IPS DF 6.9 (cell line): ENCODE measurements at places on chromosomes 1 and 21.

GRCh38 chr1:114336360-114336759 lies 174.6 kb downstream of the TRIM33 start:
- no peak for DNase-seq

- DNase-seq = no peak
Measured at GRCh38 chr1:81760477-81761097, 40.1 kb upstream of the ADGRL2 start.

- DNase-seq = no peak
Measured at GRCh38 chr1:227744668-227745067, 9.4 kb downstream of the SNAP47 start.

- DNase-seq = no peak
Measured at GRCh38 chr1:4638345-4638729, 16.1 kb upstream of the AJAP1 start.

GRCh38 chr1:3319874-3320245 lies 134.6 kb upstream of the ARHGEF16 start:
- peak; percentile 22 for DNase-seq

GRCh38 chr1:247576514-247576913 lies 11.6 kb upstream of the OR2G2 start:
- no peak for DNase-seq

GRCh38 chr1:87329526-87330056 lies 911 bp downstream of the LMO4 start:
- DNase-seq = no peak

DNA sequence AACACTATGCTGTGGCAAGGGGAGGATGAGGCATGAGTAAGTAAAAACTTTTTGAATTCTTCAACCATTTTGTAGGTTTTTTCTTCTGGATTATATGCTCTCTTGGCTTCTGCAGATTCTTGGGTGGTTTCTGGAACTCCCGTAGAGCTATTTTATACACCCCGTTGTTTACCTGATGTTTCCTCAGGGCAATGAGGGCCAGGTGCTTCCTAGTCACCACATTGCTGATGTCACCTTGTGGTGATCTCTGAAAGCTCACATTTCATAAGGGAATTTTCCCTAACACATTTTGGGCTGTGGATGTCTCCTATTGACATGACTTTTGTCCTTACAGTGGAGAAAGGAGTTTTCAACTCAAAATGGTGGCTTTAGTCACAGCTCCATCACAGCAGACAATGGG lies 356.6 kb downstream of the PLA2G4A start:
- no peak for DNase-seq

DNA sequence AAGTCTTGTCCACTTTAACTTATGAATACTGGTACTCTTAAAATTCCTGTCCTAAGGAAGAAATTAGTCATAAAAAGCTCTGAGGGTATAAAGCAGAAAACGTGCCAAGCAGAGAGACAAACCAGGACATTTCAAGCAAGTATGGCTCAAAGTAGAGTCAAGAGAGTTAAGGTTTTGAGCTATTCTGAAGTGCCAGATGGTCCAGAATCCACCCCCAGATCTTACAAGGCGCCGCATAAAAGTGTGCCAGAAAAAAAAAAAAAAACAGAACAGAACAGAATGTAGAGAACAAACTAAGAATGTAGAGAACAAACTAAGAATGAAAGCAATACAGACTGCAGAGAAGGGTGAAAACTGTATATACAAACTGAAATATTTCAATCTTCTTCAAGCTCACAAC lies 12.5 kb downstream of the EPS15 start:
- no peak for DNase-seq

DNA sequence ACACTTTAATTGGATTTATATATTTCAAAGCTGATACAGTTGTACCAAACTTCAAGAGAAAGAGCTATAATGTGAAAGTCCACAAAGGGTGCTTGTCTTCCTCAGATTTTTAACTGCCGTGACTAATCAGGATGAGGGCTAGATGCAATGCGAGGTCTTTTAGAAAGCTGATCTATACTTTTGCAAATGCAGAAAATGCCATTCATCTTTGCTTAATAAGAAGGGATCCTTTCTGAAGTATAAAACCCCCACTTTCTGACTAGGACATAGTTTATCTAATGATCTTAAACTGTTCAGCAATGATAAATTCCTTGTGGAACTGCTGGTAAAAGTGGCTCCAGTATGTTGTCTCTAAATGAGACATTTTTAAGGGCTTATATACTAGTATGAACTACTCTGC lies 102.7 kb upstream of the NGF start:
- DNase-seq = no peak

DNA sequence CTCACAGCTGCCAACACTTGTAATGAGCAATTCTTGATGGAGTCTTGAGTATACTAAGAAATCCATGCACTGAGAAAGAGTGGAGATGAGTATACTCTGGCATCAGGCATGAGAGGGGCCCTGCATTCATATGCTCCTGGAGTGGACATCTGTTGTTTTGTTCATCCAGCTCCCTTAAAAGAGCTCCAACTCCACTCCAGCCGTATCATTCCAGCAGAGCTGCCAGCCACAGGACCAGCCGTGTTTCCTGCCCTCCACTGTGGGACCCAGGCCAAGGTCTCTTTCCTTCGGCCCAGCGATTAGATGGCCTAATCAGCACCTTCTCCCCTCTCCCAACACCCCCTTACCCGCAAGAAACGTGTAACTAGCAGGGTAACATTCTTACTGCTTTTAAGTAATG lies 144.5 kb downstream of the OMA1 start:
- no peak for DNase-seq

- DNase-seq = no peak
Measured at GRCh38 chr1:194485432-194485831, 1299.0 kb upstream of the B3GALT2 start.

GRCh38 chr1:201153474-201154388 lies 543 bp downstream of the TMEM9 start:
- no peak for DNase-seq

- DNase-seq = no peak
Measured at GRCh38 chr1:208855403-208855802, 611.2 kb upstream of the PLXNA2 start.

DNA sequence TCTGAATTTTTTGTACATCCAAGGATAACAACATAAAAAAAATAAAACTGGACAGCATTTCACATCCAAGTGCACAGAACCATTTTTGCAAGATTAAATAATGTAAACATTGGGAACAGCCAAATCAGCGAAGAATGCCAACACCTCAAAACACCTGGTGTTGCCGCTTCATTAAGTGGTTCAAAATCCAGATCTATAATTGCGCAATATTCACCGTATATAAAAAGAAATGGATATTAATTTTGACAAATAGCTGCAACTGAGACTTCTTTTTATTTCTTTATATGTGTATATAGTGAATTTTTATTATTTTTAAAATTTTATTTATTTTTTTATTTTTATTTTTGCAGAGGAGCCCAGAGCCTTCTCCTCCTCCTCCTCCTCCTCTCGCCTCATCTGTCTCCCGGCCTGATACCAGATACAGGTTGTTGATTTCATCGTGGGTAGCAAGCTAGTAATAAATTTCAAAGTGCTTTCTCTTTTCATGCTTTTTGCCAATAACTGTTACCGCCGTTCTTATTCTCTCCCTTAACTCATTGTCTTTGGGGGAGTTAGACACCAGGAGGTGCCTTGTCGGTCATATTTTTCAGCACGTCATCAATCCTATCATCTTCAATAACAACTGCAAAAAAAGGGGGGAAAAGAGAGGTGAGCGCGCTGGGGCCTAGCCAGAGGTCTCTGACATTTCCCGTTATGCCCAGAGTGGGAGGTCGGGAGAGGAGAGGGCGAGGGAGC lies 2.7 kb downstream of the CAMK2N1 start:
- no peak for DNase-seq

DNA sequence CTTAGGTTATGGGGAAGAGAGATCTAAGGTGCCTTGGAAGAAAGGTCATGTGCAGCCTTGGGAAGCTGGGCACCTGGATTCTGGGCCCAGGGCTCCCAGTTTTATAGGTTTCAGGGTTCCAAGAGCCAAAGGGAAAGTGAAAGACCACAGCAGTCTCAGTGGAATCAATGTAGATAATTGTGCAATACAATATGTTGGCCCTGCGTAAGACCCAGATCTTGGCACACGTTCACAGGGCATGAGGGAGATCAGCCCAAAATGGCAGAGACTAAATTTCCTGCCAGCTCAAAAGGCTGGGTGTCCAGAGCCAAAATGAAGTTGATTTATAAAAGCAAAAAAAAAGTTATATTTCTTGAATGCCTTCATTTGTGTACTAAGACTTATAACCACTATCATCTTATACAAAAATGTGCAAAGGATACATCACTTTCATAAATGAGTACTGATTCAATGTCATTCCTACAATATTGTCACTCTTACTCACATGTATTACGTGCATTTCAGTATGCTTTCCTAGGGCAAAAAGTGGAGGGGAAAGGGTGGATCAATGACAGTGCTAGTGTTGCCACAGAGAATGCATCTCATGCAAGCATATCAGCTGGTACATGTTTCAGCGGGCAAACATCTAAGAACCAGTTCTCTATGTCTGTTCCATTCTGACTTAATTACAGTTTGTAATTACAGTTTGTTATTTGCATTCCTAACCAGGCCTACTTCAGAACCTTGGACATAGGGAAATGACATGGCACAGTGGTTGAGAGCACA lies 22.5 kb upstream of the NPL start:
- DNase-seq = no peak

DNA sequence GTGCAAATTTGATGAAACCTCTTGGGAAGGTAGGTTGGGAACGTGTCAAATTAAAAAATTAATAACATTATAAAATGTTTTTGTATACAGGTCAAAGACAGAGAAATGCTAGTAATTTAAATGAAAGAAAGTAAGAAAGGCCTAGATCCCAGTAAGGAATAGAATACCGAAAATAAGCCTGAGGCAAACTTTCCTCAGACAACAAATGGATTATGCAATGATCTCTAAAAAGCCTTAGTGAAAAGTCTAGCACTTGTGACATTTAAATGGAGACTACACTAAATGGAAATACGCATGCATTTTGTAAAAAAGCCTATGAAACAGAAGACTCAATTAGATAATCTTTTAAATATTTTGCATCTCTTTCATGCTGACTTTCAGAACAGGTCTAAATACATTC lies 138.5 kb upstream of the ZNHIT6 start:
- DNase-seq = no peak

DNA sequence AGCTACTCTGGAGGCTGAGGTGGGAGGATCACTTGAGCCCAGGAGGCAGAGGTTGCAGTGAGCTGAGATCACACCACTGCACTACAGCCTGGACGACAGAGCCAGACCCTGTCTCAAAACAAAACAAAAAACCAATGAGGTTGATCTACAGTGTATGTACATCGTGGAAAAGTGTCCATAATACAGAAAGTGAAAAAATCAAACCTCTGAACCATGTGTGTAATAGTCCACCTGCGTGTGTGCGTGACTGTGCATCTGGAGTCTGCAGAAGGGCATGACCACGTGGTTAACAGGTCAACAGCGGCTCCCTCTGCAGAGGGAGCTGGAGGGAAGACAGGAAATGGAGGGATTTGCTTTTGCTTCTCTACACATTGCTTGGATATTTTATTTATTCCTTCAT lies 32.4 kb upstream of the ENO1 start:
- no peak for DNase-seq

DNA sequence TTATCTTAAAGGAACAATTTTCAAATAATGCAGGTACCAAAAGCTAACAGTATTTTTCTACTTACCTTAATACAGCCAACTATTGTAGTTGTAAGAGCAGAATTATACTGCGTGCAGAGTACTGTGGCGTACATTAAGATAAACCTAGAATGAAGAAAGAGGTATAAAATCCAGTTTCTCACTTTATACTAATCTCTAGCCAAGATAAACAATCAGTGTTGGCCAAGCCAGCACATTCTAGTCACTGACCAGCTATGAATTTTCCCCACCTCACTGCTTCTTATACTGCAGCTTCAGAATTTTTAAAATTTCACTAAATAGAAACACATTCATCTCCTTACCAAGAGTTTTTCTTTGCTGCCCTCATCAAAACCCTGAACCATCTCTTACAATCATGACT lies 33.6 kb downstream of the SLC35D1 start:
- no peak for DNase-seq

GRCh38 chr1:89978755-89979154 lies 16.2 kb upstream of the ZNF326 start:
- no peak for DNase-seq

DNA sequence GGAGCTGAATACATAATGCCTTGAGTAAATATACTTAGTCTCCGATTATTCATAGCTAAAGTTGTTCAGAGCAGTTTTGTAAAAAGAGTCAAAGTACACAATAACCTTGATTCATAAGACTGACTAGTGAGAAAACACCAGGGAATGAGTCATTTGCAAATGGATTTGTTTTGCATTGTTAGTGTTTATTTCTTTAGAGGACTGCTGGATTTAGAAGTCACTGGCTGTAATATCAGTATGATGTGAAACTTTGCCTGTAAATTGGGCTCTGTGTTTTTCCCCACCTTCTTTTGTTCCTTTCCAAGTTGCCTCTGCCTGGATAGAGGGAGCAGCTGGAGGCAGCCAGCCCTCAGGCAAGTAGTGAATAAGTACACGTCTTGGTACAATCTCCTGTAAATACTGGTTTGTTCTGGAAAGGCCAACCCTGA lies 474.7 kb downstream of the NUF2 start:
- DNase-seq = no peak

DNA sequence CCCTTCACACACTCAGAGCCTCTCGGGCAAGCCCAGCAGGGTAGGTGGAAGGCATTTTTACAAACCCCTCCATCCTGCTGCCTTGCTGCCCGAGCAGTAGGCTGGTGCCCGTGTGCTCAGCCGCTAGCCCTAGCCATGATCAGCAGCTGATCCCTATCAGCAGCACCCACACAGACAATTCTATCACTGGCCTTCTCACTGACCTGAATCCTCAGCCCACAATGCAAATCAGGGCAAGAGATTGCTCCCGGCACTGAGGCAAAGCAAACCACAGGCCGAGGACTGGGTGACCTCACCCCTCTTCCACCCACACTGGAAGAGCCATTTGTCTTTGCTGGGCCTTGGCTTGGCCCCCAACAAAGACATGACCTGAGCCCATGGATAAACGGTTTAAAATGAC lies 895 bp upstream of the PDZK1 start:
- DNase-seq = no peak

- DNase-seq = no peak
Measured at GRCh38 chr1:109498161-109498801, 4.4 kb downstream of the CYB561D1 start.

GRCh38 chr1:45359882-45360513 lies 19.8 kb upstream of the MUTYH start:
- DNase-seq = no peak

DNA sequence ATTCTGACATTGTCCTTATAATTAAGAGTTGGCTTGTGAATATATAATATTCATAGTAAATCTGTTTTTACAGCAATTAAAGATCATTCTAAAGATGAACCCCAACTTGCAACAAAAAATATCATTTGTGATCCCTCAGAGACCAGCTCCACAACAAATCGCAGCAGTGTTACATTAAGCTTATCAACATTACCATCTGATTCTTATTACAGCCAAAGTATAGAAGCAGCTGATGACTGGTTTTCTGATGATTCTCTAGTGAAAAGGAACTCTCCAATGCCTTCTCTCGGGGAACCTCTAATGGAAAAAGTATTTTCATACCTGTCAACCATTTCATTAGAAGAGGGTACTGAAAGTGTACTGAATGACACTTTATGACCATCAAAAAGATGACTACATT lies 45.4 kb downstream of the C1orf185 start:
- DNase-seq = no peak
